ENCODE measurements at places on chromosomes 2 and 18.

GRCh38 chr2:26456440-26457250 is 21.3 kb downstream of the OTOF start:
- no peak for DNase-seq

DNA sequence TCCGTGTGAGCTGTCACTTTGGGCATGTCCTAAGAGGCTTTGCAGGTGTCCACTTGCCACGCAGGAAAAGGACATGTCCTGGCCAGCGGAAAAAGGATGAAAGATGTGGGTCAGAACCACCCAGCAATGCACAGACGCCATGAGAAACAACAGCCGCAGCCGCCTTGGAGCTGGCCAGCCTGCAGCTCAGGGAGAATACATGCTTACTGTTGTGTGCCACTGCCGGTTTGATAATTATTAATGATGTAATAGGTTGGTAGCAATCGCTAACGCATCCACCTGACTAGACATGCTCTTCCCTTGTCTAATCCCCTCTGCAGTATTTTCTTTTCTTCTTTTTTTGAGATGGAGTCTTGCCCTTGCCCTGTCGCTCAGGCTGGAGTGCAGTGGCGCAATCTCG is 221.7 kb downstream of the HAUS1 start:
- no peak for DNase-seq

GRCh38 chr18:21362831-21363230 is 120.8 kb downstream of the GREB1L start:
- DNase-seq = no peak

DNA sequence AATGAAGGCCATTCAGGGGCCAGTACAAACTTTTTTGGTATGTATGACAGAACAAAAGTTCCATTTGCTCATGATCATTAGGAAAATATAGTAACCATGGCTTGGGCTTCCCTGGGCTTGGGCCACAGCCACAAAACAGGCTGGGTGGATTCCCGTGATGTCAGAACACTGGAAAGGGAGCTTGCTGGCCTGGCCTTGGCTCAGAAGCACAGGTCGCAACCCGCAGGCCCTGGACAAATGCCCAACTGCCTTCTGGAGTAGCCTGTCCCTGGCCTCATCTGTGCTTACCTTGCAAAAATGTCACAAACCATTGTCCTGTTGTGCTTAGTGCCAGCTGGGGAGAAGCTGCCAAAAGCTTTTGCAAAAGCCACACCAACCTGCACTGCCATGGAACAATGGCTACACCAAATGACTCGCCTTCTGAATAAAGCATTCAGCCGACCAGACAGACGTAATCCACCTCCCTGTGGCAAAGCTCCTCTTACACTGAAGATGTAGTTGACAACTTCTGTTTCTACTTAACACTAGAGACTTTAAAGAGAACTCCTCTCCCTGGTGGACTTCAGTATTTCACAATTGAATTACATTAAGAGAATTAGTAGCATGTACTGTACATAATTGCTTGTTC is 125.5 kb downstream of the ANKRD44 start:
- DNase-seq = no peak

- DNase-seq = no peak
Observed at GRCh38 chr2:180692322-180692721, 288.1 kb upstream of the UBE2E3 start.

DNA sequence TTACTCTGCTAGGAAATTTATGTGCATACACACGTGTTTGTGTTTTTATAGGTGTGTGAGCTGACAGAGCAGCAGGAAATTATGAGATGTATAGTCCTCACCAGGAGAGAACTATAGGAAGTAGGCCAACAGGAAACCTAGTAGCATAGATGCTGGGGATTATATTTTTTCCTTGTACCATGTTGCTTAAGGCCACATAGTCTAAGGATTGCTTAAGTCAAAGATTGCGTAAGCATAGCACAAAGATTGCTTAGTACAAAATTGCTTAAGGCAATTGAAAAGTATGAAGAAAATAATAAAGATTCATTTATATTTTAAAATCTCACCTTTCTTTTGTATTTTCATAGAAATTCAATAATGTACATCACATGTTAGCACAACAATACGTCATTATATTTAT is 18.7 kb upstream of the CCDC102B start:
- no peak for DNase-seq

- no peak for DNase-seq
Observed at GRCh38 chr2:19552270-19552669, 193.8 kb upstream of the OSR1 start.

DNA sequence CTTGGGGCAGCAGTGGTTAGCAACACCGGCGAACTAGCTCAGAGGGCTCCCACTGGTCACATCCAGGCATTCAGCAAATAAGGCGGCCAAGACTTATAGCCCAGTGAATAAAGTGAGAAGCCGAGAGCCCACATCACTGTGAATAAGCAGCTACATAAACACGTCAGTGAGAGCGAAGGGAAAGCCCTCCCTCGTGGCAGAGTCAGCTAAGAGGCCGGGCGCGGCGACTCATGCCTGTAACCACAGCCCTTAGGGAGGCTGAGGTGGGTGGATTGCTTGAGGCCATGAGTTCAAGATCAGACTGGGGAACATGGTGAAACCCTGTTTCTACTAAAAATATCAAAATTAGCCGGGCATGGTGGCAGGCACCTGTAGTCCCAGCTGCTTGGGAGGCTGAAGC is 5.2 kb downstream of the D2HGDH start:
- DNase-seq = no peak

DNA sequence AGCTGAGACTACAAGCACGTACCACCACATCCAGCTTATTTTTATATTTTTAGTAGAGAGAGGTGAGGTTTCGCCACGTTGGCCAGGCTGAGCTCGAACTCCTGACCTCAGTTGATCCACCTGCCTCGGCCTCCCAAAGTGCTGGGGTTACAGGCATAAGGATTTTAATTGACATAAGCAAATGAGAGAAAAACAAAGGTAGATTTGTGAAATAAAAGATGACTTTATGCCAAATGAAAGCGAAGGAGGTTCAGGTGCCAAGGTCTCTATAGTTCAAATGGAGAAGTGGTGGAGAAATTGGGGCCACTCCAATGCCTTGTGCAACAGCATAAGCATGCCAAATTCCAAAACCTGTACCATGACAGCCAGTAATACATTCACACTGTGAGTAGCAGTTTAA is 180.6 kb downstream of the MREG start:
- DNase-seq = no peak

DNA sequence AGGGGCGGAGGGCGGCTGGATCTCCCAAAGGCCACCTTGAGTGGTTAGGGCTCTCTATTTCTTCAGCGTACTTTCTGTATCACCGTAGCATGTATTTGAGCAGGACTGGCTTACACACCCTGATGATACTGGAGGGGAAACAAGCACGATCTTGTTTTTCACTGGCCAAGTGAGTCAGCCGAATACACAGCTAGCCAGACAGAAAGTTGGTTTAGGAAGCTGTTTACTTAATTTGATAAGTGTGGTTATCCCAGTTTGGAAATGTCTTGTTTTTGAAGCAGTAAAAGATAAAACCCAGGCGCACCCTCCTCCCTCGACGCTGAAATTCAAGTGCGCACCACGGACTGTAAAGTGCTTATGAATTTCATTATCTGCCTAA is 582 bp downstream of the RIOK3 start:
- DNase-seq = peak; percentile 42

DNA sequence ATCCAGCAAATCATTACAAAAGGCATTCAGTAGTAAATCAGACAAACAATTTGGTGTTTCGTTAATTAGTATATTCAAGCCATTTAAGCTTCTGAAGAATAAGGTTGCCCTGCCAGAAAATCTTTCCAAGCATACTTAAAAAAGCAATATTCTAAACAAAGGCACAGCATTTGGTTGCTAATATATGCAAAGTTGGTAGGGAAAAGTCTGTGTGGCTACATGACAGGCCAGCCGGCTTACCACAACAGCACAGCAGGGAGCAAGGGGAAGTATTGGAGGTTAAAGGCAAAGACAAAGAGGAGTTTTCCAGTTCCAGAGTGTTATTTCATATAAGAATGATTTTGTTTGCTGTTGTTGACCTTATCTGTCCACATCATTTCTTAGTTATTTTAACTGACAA is 282.3 kb downstream of the MBD5 start:
- no peak for DNase-seq

GRCh38 chr18:23521907-23522306 is 18.6 kb downstream of the RMC1 start:
- no peak for DNase-seq

DNA sequence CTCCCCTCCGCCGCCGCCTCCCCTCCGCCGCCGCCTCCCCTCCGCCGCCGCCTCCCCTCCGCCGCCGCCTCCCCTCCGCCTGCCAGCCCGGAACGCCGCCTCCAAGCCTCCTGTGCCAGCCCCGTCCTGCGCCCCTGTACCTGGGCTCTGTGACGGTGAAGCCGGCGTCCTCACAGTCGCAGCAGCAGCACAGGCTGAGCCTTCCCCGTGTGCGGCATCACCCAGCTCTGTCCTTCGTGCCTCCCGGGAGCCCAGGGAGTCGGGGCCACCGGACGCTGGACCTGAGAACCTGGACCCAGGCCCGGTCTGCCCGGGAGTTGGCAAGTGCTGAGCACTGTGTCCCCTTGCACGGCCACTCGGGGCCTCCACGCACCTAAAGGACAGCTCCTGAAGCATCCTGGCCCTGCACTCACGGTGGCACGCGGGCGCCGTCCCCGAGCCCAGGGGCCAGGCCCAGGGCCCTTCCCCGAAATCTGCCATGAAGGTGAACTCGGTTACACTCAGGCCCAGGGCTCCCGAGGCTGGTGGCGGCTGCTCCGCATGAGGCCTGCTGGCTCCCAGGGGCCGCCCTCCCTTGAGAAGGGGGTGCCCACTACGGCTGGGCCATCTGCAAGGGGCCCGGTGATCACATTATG is 32.9 kb downstream of the RTP5 start:
- no peak for DNase-seq

All from NCI-H1092 treated with DMSO at 0.1 percent for 48 hours (cell line).